Bronchial epithelial cell (primary cell): ENCODE measurements at places on chromosomes 2 and 18. TPM values are rescaled to one million over a fixed set of nuclear protein-coding genes. Genes with fewer than 3 reads are reported as not detected.
A peak's percentile ranks its signal among the peaks of the same experiment; 100 is the strongest.

Gene LOXHD1
- total RNA-seq: not detected in 2 replicates

- DNase-seq: no peak
Observed at GRCh38 chr2:11145350-11145749, 9.9 kb upstream of the SLC66A3 start.

- peak; percentile 74 for DNase-seq
Observed at GRCh38 chr18:31603315-31603714, 11.6 kb downstream of the TTR start.

GRCh38 chr18:58544616-58545337 is 84.1 kb downstream of the ALPK2 start:
- no peak for DNase-seq

DNA sequence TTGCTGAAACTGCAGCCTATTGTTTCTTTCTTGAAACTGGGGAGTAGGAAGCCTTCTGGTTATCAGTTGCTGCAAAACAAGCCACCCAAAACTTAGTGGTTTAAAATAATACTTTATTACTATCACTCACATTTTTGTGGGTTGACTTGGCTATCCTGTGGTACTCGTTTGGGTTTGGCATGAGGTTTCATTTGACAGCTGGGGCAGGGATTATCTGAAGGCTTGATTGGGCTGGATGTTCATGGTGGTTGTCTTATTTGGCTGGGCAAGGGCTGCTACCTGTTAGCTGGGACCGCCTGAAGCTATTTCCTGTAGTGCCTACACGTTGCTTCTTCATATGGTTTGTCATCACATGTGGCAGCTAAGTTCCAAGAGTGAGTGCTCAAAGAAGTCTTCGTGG is 122.3 kb downstream of the PLCL1 start:
- no peak for DNase-seq

Gene AQP4
- total RNA-seq: under 0.01 TPM in 1 of 2 replicates, not detected in the other

DNA sequence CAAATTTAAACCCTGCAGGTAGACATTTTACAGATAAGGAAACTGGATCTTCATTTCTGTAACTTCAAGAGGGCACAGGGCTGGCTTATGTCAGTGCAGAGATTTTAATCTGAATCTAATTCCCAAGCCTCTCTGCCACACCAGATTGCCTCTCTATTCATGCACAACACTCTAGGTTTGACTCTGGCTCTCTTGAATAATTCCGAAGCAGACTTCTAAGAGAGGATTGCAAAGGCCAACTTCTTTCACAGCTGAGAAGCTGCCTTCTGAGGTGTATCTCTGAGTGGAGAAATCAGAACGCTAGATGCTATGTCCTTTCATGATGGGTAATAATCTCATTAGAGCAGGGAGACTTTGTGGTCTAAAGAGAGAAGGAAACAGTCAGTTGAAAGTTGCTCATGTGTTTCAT is 20.1 kb upstream of the MGAT5 start:
- no peak for DNase-seq

Gene SPP2
- not detected in 2 replicates for total RNA-seq

DNA sequence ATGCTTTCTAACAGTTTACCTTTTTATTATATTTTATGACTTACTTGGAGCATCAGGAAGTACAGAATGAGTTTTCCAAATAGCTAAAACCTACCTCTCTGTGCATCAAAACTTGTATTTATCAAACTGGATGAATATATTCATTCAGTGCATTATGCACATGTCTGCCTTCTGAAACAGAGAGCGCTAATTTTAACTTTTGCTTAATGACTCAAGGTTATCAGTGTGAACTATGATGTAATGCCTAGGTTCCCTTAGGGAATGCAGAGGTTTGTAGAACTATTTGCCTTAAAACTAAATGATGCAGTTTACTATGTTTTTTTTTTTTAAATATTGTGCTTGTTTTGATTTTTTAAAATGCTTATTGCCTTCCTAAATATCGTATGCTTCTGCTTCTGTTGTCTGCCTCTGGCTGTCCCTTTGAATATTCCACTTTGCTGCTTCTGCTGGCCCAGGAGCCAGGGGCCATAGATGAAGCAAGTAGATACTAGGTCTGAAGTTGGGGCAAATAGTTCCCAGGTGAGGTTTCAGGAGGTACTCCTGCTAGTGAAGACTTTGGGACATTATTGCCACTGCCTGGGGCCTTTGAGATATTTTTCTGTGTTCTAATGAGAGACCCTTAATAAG is 16.5 kb downstream of the TMEM178A start:
- DNase-seq: peak; percentile 23

- no peak for DNase-seq
Observed at GRCh38 chr18:65955747-65956146, 204.9 kb downstream of the CDH7 start.

Gene ABCG5
- total RNA-seq: not detected in 2 replicates

DNA sequence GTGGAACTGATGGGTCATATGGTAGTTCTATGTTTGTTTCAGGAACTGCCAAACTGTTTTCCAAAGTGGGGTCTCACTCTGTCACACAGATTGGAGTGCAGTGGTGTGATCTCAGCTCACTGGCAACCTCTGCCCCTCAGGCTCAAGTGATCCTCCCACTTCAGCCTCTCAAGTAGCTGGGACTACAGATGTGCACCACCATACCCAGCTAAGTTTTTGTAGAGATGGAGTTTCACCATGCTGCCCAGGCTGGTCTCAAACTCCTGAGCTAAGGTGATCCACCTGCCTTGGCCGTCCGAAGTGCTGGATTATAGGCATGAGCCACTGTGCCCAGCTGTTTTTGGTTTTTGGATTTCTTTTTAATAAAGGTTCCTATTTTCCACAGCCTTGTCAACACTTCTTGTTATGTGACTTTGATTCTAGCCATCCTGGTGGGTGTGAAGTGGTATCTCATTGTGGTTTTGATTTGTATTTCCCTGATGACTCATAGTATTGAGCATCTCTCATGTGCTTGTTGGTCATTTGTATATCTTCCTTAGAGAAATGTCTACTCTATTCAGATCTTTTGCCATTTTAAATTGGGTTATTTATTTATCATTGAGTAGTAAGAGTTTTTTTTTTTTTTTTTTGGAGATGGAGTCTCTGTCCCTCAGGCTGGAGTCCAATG is 22.8 kb downstream of the NPC1 start:
- peak; percentile 70 for DNase-seq

Gene POMC
- total RNA-seq: 0.26 and 0.64 TPM in 2 replicates

DNA sequence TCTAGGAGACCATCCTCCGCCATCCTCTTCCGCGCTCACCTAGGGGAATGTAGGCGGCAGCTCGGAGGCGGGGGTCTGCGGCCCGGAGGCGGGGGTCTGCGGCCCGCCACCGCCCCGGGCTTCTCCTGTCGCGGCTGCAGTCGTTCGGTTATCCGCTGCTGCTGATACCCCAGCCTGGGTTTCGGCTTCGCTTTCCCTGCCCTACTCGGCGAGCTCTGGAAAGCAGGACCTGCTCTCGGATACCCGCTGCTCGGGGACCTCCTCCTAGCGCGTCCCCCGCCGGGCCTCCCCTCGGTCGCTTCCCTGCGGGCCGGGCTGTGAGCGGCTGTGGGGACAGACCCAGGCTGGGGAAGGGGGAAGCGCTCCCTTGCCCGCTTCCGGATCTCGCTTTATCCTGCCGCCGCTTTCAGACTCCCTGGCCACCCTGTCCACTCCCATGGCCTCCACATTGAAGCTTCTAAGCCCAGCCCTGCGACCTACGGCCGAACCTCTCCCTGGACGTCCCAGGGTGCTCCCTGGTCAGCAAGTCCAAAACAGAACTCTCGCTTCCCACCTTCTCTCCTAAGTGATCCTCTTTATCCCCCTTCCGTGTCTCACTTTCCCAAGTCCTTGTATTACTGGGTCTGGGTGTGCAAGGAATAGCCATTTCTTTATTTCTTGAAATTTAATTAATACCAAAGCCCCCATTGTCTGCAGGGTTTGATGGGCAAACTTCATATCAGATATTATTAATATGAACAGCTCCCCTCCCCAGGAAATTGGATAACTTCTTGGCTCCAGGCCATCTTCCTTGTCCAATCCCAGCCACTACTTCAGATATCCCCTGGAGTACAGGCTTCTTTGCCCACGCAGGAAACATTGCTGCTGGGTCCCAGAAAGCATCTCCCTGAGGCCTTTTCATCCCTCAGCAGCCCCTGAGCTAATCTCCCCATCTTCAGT is 769 bp downstream of the FKBP1B start:
- DNase-seq: no peak
